Activated T-helper 1 cell treated with anti-CD3 and anti-CD28 coated beads, Interleukin-12 subunit alpha, Interleukin-12 subunit beta, Interleukin-2, Interleukin-4 antibody, amounts not matched to agents 30 ng/mL and 10 ng/mL and 1 ng/mL, durations not matched to agents 14 hours and 24 hours and 36 hours (primary cell): ENCODE measurements at places on chromosomes 4 and X. TPM values are rescaled to one million over a fixed set of nuclear protein-coding genes. Genes with fewer than 3 reads are reported as not detected.

Gene DMRTC1
- total RNA-seq, result not detected in 2 replicates

Gene KLHL13
- 0.20 TPM in 1 of 2 replicates, not detected in the other for total RNA-seq

Gene UCP1
- total RNA-seq, result not detected in 2 replicates

Gene TCEANC
- 3.9 and 5.0 TPM in 2 replicates for total RNA-seq

Gene CPE
- total RNA-seq, result 0.07 TPM in 1 of 2 replicates, not detected in the other

Gene GPC3
- 0.24 and 0.39 TPM in 2 replicates for total RNA-seq

Gene GASK1B
- total RNA-seq, result not detected in 2 replicates

Gene AREG
- total RNA-seq, result 1.5 and 2.4 TPM in 2 replicates

Gene YY2
- total RNA-seq, result 2.2 and 2.3 TPM in 2 replicates

Gene RTL3
- total RNA-seq, result 0.07 TPM in 1 of 2 replicates, not detected in the other

Gene KLB
- not detected in 2 replicates for total RNA-seq

Gene JCHAIN
- not detected in 2 replicates for total RNA-seq

Gene POU4F2
- not detected in 2 replicates for total RNA-seq

Gene PAGE2B
- total RNA-seq, result not detected in 2 replicates

Gene ELOVL6
- 17.0 and 19.1 TPM in 2 replicates for total RNA-seq

Gene GRID2
- not detected in 2 replicates for total RNA-seq

Gene S100P
- 1.7 and 1.9 TPM in 2 replicates for total RNA-seq

Gene SMIM31
- total RNA-seq, result not detected in 2 replicates

Gene MAGEA6
- total RNA-seq, result not detected in 2 replicates

Gene TDO2
- not detected in 2 replicates for total RNA-seq

Gene NLRP2B
- not detected in 2 replicates for total RNA-seq

Gene HGFAC
- not detected in 2 replicates for total RNA-seq

Gene GPR34
- 0.66 and 1.2 TPM in 2 replicates for total RNA-seq

Gene RAB28
- 19.3 and 22.2 TPM in 2 replicates for total RNA-seq

Gene KIAA1210
- total RNA-seq, result not detected in 2 replicates

Gene HERC5
- total RNA-seq, result 19.1 and 21.2 TPM in 2 replicates

Gene FGD1
- total RNA-seq, result 0.15 and 0.21 TPM in 2 replicates

Gene MAMLD1
- 15.0 and 19.2 TPM in 2 replicates for total RNA-seq

Gene LCORL
- total RNA-seq, result 8.7 TPM in 2 replicates

Gene NEUROG2
- total RNA-seq, result 0.18 TPM in 1 of 2 replicates, not detected in the other

Gene DRD5
- not detected in 2 replicates for total RNA-seq

Gene SMIM10L2A
- 1.3 TPM in 2 replicates for total RNA-seq

Gene HTN1
- not detected in 2 replicates for total RNA-seq

Gene FGF16
- total RNA-seq, result not detected in 2 replicates

Gene ANXA10
- total RNA-seq, result not detected in 2 replicates

Gene PHKA2
- 20.0 and 20.3 TPM in 2 replicates for total RNA-seq

Gene PGRMC1
- total RNA-seq, result 41.1 and 41.6 TPM in 2 replicates

Gene SYTL4
- total RNA-seq, result not detected in 2 replicates

Gene UGT8
- total RNA-seq, result 0.07 TPM in 1 of 2 replicates, not detected in the other

Gene DDX3X
- total RNA-seq, result 312 and 337 TPM in 2 replicates

Gene GPR82
- 0.08 and 0.49 TPM in 2 replicates for total RNA-seq

Gene NAP1L3
- total RNA-seq, result 0.42 and 0.70 TPM in 2 replicates

Gene GPRIN3
- total RNA-seq, result 37.1 and 39.0 TPM in 2 replicates

Gene SLITRK2
- total RNA-seq, result not detected in 2 replicates

Gene USP17L18
- total RNA-seq, result not detected in 2 replicates

Gene HSFX1
- 0.49 and 1.2 TPM in 2 replicates for total RNA-seq

Gene CTAG1A
- not detected in 2 replicates for total RNA-seq

Gene PASD1
- not detected in 2 replicates for total RNA-seq

Gene SPRY1
- total RNA-seq, result 47.6 and 49.0 TPM in 2 replicates

Gene ASIC5
- total RNA-seq, result not detected in 2 replicates

Gene KCND1
- total RNA-seq, result 3.3 and 4.0 TPM in 2 replicates

Gene BTK
- not detected in 2 replicates for total RNA-seq
